ENCODE measurements at places on chromosomes 1 and 21. TPM values are rescaled to one million over a fixed set of nuclear protein-coding genes. Genes with fewer than 3 reads are reported as not detected.

- DNase-seq = no peak
These were observed 102.6 kb upstream of the ATP1A1 start for GRCh38 chr1:116270316-116271057.

- DNase-seq = no peak
These were observed 90.4 kb upstream of the EDN2 start for GRCh38 chr1:41574842-41575241.

The FOXD2 gene
- polyA plus RNA-seq = 0.50 TPM

DNA sequence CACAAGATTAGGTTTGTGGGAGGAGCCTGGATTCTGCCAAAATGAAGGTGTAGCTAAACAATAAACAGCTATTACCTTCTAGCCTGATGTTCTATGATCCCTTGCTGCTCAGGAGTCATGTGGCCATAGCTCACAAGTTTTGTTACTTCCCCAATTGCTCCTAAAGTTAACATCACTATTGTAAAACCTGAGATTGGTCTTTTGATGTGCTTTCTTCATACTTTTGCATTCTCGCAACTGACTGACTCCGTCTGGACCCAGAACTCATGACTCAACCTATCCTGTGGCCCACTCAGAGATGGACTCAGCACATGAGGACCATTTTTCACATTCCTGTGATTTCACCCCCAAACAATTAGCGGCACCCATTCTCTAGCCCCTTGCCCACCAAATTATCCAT is 69.1 kb downstream of the PTGS2 start:
- no peak for DNase-seq

DNA sequence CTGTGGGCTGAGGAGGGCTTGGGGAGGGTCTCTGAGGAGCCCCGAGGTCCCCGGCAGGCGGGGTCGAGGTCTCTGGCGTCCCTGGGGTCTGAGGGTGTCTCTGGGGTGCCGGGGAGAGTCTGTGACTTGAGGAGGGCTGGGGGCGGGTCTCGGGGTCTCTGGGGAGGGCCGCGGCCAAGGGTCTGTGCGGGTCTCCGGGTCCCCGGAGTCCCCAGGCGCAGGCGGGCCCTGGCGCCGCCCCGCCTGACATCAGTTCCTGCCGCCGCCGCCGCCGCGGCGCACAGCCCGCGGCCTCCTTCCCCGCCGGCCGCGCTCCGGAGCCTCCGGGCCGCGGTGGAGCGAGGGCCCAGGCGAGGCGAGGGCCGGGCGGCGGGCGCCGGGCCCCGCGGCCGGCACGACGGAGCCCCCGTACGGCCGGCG is at the start of gene PLEKHM2:
TSS of gene PLEKHM2 (plus strand) at position 279 of the 420 bp plus-strand sequence. CDS start 239 bp downstream, outside the sequence.
- DNase-seq = peak; percentile 38

- peak; percentile 10 for DNase-seq
These were observed 1.2 kb downstream of the SCAF4 start for GRCh38 chr21:31730712-31731055.

The TNFRSF18 gene
- polyA plus RNA-seq = not detected

DNA sequence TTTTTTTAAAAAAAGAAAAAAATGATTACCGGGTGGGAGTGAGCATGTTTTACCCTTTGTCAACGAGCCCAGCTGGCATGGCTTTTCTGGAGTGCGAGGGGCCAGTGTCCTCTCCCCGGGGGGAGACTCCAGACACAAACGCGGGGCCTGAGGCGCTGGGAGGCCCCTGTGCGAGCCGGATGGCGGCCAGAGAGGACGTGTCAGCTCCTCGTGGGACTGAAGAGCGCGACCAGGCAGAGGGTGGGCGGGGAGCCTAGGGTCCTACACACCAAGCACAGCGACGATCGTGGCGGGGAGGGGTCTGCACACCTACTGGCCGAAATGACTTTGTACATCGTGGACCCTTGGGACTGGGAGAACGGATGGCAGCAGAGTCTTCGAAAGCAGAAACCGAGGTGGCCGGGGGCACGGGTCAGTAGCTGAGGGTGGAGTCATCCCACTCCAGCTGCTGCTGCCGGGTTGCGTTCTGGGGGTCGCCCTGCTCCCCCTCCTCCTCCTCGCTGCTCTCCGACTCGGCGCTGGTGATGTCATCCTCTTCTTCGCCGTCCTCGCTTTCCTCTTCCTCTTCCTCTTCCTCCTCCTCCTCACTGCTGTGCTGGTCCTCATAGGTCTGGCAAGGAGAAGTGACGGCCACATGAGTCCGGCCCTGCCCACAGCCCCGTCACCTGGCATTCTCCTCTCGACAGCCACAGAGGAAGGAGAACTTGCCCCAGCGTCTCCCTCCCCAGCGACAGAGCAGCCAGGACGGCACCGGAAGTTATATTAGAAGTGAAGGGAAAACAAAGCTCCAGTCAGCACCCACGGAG is 78.8 kb downstream of the PIK3CD start:
- DNase-seq = no peak

GRCh38 chr1:241773991-241774390 is 74.0 kb upstream of the EXO1 start:
- no peak for DNase-seq

DNA sequence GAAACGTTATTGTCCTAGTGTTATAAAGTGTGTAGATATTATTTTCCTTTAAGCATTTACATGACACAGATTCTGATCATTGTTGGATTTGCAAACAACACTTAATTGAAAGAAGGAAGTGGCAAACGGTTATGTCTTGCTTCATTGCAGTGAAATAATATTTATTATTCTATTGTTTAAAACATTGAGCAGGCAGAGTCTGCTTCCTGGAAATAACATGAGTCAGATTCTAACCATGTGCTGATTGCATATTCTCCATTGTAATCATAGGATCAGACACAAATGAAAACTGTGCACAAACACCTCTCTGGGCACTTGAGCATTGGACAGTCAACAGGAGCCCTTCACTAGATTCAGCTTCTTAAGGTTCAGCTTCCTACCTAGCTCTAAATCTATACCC is 46.8 kb upstream of the USP25 start:
- DNase-seq = no peak

DNA sequence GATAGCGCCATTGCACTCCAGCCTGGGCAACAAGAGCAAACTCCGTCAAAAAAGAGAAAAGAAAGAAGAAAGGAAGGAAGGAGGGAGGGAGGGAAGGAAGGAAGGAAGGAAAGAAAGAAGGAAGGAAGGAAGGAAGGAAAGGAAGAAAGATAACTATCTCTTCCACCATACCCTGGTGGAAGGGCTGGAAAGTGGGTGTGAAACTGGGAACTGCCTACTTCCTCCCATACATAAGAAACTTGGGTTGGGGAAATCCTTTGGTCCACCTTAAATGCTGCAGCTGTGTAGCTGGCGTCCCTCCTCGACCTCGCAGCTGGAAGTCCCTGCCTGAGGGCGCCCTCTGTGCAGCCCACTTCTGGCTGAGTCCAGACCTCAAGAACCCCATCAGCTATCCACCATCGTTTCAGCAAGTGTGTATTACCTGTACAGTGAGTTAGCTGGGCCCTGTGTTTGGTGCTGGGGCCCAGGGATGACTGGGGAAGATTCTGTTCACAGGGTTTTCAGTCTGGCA is 4.6 kb upstream of the FAM167B start:
- DNase-seq = peak; percentile 32

DNA sequence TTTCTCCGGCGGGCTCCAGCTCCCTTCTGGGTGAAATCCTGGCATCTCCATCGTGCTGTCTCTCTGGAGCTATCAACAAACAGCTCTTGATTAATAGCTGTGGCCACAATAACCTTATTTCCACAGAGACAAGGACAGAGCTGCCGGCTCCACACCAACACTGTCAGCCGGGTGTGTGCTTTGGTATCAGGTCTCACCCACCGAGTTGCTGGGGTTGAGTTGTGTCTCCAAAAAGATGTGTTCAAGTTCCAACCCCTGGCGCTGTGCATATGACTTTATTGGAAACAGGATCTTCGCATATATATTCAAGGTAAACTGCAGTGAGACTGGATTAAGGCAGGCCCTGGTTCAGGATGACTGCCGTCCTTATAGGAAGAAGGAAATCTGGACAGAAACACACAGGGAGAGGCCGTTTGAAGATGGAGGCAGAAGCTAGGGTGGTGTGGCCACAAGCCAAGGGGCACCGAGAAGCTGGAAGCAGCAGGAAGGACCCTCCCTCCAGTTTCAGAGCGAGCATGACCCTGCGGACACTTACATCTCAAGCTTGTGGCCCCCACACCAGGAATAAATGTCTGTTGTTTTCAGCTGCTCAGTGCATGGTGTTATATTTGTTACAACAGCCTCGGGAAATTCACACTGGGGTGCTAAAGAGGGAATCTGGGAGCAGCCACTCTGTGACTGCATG is 88.4 kb upstream of the TMPRSS2 start:
- no peak for DNase-seq

GRCh38 chr1:14897547-14897946 is 256.0 kb upstream of the TMEM51 start:
- no peak for DNase-seq

DNA sequence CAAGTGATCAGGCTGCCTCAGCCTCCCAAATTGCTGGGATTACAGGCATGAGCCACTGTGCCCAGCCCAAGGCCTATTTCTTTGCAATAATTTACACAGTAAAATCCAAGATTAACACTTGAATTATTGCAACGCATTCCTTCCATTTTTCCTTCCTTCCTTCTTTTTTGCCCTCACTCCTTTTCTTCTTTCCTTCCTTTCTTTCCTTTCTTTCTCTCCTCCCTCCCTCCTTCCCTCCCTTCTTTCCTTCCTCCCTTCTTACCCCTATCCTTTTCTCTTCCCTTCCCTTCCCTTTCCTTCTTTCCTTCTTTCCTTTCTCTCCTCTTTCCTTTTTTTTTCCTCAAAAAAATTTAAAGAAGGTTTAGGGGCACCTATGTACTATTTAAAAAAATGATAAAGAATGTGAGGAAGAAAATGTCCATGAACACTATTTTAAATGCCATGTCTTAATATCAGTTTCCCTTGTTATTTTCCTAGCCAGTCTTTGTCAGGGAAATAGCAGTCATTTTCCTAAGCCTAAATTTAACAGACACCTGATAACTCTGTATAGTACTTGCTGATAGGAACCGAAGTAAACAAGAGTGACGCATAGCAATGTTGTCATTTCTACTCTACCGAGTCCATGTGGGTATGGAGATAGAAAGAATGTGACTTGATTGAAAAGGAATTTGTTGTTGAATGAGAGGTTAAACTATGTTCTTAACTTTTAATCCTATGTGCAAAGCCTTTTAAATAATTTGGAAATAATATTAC is 79.8 kb upstream of the HMCN1 start:
- DNase-seq = no peak

DNA sequence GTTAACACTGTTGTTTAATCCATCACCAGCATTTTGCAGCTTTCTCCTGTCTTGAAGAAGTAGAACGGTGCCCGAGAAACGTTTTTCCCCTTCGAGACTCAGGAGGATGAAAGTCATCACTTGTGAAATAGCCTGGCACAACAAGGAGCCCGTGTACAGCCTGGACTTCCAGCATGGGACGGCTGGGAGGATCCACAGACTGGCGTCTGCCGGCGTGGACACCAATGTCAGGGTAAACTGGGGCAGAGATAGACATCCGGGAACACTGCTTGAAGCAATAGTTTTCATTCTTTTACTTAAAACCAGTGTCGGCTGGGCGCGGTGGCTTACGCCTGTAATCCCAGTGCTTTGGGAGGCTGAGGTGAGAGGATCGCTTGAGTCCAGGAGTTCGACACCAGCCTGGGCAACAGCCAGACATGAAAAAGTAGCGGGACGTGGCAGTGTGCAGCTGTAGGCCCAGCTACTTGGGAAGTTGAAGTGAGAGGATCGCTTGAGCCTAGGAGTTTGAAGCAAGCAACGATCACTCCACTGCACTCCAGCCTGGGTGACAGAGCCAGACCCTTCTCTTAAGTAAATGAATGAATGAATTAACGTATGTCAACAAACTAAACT is 945 bp downstream of the CHAF1B start:
- DNase-seq = no peak

GRCh38 chr1:184826001-184826400 is 71.3 kb upstream of the EDEM3 start:
- no peak for DNase-seq

The CD1B gene
- not detected for polyA plus RNA-seq

All from A549 (cell line).